ENCODE measurements at places on chromosomes 7 and 10.

- no peak for DNase-seq
Observed at GRCh38 chr7:98702021-98702420, 84.9 kb downstream of the NPTX2 start.

DNA sequence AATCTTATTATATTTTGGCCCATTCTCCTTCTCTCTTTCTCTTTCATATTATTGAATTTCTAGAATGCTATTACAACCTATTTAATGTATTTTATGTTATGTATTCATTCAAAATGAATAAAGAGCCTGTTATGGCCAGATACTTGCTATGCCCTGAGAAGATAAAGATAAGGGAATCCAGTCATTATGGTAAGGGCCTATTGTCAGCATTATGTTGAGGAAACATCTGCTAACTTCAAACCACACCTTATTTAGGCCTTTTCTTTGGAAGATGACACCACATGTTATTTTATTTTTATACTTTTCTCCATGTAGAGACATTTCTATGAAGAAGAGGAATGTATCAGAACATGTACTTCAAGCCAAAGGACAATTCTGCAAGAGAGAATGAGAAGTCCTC is 60.5 kb upstream of the MPP7 start:
- no peak for DNase-seq

- DNase-seq = no peak
Observed at GRCh38 chr7:47453093-47454061, 128.5 kb downstream of the TNS3 start.

DNA sequence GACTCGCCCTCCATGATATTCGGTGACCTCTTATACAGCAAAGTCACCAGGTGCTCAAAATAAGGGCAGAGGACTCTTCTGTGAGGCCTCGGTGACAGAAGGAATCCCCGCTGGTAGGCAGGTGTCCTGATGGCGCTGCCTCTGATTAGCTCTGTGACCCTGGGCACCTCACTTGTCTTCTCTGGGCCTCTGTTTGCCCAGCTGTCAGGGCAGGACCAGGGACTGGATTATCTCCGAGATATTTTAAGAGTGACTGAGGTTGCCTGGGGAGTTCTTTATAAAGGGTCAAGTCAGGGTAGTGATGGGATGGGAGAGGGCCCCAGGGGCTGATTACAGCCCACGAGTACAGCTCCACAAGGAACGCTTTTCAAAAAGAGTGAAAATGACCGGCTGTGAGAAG is 70.9 kb upstream of the SAMD8 start:
- DNase-seq = no peak

DNA sequence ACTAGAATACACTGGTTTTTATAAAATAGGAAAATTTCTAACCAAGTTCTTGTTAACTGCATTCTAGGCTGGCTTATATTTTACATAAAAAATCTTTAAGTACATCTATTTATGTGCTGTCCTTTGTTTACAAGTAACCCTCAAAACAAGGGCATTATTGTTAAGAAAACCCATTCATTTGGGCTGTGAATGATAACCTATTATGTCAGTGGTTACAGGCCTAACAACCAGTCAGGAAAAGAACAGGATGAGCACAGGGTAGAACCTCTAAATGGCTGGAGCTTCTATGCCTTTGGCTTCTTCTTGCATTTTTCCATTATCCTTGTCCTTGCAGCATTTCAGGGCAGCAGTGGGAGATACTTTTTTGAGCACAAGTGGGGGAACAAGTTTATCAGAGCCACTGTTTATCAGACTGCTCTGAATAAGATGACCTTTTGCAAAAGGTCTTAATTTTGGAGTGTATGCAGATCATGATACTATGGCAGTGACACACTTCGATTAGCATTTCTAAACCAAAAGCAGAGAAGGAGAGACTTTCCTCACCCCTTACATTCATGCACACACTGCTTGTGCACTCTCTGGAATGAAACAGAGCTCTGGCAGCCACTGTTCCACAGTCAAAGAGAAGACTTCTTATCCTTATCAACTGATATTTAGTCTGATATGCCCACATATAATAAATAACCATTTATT is 10.9 kb downstream of the GPR37 start:
- no peak for DNase-seq

DNA sequence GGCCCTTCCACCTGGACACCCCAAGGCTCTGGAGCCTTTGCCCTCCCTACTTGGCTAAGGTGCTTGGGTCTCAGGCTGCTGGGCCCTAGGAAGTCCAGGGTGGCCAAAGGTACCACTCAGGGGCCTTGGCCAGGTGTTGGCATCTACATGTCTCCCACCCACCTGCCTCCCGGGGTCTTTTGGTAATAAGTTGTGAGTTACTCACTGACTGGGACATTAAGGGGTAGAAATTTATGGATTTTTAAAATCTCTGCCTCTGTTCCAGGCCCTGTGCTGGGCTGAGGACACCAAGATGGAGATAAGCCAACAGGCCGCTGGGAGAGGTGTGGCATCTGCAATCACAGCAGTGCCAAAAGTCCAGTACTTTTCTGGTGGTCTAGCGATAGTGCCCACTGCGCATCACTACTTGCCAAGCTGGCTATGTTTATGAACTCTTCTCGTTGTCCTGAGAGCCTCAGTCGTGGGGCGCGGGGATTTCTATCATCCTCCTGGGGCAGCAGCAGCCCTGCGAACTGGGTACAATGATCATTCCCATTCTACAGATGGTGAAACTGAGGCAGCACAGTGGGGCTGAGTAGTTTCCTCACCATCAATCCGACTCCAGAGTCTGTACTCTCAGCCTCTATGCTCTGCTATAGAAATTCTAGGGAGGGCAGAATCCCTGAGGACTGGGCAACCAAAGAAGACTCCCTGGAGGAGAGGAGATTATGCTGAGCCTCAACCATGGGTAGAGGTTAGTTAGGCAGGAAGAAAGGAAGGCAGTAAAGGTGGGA is 36.2 kb downstream of the TBATA start:
- no peak for DNase-seq
